Astrocyte of the hippocampus (primary cell): ENCODE measurements at places on chromosomes 5 and 9.

GRCh38 chr5:82277987-82278710, at the start of gene RPS23:
Gene RPS23 (minus strand): TSS chr5:82278354. CDS start chr5:82278323, 31 bp downstream.
- DNase-seq = peak; percentile 95

DNA sequence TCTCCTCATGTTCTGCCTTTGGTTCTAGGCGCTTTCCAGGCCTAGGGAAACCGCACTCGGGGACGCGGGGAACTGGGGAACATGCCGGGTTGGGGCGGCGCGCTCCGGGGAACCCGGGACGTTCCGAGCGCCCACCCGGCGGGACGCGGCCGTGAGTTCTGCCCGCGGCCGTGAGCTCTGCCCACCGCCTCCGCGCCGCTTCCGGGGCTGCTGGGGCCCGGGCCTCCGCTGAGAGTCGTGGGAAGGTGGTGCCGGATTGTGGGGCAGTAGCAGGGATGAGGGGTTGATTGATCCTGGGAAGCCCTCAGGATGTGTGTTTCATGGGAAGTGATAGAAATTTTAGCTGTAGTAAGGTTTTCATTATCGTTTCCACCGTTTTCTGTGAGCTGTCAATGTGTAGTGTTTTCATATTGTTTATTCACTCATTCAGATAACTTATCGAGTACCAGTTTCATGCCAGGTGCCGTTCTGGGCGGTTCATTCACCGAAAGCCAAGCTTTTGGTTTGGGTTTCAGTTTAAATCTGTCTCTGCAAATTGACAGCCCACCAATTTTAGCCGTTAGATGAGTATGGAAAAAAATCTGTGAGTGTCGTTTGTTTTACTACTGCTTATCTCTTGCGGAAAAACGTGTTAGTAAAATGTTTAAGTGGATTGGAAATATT, 657 bp downstream of the MTRR start:
- peak; percentile 45 for DNase-seq

GRCh38 chr5:137438932-137439331, 60.2 kb downstream of the SPOCK1 start:
- DNase-seq = no peak

DNA sequence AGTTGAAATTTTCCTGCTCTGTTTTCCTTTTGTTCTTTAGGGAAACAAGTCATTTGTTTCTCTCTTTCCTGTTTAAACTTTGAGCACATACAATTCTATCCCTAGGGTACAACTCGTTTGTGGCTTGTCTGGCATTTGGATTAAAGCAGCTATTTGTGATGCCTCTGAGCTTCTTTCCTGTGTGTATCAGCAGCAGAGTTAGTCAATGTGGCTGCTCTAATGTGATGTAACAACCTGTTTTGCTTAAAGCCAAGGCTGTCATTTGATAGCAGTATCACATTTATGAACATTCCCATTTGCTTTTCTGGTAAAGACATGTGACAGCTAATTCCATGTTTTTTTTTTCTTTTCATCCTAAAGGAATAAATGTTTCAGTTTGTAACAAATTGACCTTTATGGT, 314.3 kb upstream of the CHD1 start:
- no peak for DNase-seq

DNA sequence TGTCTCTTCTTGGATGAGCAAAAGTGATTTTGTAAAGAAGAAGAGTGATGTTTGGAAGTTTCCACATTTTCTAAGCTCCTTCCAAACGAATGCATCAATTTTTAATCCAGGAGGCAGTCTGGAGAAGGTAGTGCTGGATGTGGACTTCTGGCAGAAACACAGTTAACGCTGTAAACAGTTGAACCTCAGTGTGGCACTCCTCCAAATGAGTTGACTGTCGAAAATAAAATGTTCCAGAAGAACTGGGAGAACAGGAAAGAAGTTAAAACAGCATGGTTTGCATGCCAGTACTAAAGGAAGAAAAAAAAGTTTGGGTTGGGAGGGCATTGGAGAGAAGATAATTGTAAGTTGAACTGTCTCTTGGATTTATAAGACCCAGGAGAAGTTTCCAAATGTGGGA, 6.5 kb downstream of the ZNF462 start:
- DNase-seq = peak; percentile 67

DNA sequence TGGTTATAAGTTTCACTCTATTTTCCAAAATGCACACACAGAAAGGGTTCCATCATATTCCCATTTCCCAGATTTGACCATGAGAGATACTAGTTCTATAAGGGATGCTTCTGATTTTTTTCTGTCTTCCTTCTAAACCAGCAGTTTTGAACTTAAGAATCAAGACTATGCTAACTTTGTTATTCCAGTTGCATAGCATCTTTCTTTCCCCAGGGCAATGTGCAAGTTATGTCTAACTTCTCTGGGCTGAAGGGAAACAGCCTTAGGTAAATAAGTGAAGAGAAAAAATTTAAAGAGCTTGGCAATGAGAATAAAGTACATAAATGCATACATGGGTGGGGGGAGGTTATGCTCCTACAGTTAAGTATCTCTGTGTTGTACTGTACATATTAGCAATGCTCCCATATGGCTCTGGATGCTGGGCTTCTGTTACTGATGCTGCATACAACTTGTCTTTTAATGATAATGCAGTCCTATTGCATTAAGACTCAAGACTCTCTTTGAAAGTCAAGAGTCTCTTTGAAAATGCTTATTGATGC, 125.8 kb upstream of the SLC12A2 start:
- no peak for DNase-seq

DNA sequence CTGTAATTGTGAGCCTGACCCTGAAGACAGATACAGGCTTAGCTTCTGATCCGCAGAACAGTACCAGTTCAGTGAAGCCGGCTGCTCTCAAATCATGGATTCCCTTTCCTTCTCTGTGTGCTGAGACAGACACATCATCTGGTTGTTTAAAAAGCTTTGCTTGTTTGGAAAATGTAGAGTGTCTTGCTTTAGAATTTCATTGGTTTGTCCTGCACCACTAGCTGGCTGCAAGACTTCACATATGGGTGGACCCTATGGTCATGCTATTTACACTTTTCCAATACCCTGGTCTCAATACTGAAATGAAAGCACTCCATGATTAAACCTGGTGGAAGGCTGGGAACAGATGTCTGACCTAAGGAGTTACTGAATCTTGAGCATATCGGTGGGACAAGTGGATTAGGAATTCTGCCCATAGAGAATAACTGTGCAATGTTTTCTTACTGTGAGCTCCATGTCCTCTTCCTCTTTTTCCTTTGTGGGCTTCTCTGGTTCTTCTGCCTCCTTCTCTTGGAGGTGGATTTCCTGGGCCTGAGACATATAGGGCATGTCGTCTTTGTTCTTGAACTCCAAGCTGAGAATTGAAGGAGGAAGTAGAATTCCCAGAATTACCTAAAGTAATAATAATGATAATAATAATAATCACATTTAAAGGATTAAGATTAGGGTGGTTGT, 201.1 kb upstream of the KLF9 start:
- no peak for DNase-seq

GRCh38 chr9:17653947-17654465, 75.1 kb downstream of the SH3GL2 start:
- DNase-seq = no peak

- peak; percentile 83 for DNase-seq
Measured at GRCh38 chr9:108186642-108187395, 669.0 kb downstream of the ACTL7B start.

- DNase-seq = no peak
Measured at GRCh38 chr5:122874179-122874875, 28.9 kb downstream of the SNX24 start.

- no peak for DNase-seq
Measured at GRCh38 chr5:115553082-115553481, 8.5 kb upstream of the FEM1C start.

DNA sequence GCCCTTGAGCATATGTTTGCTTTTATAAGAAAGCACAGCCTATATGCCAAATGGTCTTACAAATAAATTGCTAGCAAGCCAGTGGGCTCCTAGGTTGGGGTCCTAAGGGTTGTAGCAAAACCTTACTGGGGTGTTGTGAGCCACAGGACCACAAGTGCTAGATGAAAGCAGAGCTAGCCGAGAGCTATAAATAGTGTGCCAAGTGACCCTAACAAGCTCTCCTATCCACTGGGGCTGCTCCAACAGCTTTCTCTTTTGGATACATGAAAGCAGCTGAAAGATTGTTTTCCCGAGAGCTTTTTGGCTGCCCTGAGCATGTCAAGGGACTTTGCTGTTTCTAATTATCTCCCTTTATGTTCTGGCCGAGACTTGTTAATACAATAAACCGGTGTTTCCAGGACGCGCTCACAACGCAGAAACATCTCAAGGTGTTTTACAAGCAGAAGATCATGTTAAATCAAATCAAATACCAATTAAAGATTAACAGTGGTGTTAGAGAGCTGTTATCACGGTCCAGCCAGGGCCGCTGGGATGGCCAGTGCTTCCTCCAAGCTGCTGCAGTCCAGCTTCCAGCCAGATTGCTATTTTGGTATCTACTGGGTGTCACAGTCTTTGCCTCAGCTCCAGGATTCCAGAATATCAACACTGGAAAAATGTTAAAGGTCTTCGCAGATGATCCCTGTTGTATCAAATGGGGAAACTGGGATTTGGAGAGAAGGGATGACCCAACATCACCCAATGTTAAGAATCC, 351.0 kb downstream of the ASTN2 start:
- no peak for DNase-seq

DNA sequence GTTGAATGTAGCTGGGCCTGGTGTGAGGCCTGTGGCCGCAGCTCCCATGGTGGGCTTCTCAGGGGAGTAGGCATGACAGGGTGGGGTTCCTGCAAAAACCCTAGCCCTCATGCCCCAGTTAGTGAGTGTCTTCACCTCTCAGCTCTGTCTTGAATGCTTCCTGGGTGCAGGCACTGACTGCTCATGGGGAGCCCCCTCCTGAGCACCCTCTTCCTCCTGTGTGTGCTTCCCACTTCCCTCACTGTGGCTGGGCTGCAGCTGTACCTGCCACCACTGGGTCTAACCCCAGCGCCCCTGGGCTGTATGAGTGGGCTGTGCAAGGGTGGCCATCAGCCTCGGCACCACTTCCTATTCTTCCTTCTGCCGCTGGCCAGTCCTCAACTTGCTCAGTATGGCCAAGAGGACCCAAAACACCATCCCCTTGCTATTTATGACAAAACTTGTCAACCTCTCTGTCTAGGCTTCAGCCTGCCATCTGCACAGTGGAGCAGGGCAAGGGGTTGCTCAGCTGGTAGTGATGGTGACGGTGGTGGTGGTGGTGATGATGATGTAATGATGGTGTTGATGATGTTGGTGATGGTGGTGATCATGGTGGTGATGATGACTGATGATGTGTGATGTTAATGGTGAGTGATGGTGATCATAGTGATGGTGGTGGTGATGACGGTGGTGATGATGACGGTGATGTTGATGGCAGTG, 67.5 kb downstream of the RXRA start:
- DNase-seq = no peak

DNA sequence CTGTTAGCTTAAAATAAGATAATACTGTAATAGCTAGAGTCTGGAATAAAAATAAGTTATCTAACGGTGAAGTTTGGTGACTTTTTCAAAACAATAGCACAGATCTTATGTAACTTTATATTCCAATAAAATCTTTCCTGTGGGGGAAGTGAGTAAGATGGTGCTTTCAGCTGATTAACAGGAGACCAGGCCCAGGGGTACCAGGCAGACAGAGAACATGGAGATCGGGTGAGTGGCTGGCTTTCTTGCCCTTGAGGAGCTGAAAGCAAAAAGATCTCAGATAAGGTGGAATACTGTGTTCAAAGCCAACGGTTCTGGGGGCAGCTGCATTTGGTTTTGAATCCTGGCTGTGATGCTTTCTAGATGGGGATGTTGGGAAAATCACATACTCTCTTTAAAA, 61.3 kb downstream of the MAT2B start:
- no peak for DNase-seq

GRCh38 chr5:157502143-157502647, 42.2 kb downstream of the NIPAL4 start:
- DNase-seq = no peak

DNA sequence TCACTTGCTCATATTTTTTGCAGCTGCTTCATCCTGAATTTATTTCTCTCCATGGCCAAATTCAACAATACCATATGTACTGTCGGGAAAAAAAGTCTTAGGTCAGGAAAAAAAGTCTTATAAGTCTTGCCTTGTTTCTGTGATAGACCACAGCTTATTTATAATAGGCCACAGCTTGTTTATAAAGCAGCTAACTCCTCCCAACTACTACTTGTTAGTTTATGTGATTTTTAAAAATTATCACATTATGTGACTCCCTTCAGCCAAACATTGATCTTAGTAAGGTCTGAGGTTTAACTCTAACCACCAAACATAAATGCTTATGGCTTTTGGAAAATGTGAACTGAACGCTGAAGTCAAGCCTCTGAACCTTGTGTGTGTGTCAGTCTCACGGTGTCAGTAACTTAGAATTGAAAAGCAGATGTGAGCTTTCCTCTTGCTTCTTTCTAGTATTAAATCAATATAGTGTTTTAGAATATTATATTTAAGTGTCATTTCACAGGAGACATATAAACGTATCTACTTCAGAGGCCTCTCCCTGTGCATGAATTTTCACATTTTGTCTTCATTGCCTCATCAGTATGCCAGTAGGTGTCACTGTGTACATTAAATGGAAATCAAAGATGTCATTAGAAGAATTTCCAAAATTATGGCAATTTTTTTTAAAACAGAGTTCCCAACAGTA, 51.3 kb downstream of the SNX24 start:
- peak; percentile 28 for DNase-seq

DNA sequence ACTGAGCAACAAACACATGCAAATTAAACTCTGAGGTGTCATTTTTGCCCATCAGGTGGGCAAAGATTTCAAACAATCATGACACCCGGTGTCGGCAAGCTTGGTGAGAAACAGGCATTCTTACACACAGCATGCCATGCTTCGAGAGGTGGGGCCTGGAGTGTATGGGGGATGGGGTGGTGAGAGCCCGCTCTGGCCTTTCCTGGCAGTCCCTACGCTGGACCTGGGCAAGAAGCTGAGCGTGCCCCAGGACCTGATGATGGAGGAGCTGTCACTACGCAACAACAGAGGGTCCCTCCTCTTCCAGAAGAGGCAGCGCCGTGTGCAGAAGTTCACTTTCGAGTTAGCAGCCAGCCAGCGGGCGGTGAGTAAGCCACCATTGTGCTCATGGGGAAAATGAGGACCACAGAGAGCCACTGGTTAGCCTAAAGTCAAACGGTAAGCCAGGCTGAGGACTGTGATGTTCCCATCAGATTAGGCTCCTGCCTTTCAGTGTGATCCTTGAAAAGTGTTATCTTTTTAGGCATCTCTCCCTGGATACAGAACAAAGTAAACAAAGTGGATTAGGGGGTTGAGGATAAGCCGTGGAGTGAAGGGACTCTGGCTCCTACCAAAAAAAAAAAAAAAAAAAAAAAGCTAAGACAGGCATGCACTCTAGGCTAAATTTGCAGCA, 9.4 kb downstream of the MYOZ3 start:
- no peak for DNase-seq

DNA sequence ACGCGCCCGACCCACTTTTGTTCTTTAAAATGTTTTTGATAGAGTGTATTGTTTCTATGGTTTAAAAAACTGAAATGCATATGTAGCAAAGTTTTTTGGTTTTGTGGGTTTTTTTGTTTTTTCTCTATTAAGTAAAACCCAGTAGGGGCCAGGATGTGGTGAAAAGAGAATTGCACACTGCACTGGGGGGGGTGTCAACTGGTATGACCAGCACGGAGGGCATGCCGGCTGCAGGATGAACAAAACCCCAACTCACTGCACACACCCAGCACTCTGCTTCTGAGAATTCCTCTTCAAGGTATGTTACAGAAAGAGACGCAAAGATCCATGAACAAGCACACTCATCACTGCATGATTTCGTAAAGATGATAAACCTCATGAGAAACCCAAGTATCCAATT, 75.0 kb downstream of the STK10 start:
- DNase-seq = peak; percentile 65
